COR-L47 (cell line): ENCODE measurements at places on chromosomes 12 and 14.
A peak's percentile ranks its signal among the peaks of the same experiment; 100 is the strongest.

DNA sequence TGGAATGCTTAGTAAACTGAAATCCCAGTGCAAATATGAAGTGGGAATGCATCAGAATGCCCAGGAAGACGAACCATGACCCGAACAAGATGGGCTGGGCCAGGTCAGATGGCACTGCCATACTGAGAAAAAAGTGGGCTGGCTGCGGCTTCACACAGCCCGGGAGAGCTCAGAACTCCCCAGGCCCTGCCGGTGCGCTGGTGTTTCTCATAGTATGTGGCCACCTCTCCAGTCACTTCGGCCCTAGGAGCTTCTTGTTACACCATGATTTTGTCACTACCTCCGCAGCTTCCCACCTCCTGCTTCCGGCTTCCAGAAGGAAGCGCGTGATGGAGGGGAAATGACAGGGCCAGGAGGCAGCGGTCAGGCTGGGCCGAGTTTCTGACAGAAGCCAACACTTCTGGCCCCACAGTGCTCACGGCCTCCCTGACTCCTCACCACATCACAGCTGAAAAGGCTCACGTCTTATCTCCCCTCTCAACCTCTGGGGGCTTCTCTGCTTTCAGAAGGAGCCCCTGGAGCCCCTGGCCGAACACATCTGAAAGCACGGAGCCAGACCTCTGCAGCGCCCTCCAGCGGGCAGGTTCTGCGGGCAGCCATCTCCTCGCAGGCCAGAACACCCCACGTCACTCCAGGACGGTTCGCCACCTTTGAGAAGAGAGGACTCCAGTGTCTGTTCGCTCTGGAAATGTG lies 30.7 kb downstream of the DAD1 start:
- no peak for DNase-seq

DNA sequence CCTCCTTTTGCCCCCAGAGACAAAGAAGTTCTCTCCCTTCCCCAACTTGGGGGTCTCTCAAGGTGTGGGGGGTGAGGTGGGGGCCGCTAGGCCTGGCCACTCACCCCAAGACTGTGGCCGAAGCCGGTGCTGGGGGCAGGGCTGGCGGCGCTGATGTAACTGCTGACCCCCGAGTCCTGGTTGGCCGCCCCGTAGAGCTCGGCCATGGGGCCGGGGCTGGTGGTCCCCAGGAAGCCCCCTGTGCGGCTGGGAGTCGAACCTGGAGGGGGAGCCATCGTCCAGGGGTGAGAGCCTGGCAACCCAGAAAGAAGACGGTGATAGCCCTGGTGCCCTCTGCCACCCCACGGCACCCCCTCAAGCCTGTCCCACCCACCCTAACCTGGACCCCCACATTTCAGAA lies 18.5 kb upstream of the PLA2G1B start:
- no peak for DNase-seq

DNA sequence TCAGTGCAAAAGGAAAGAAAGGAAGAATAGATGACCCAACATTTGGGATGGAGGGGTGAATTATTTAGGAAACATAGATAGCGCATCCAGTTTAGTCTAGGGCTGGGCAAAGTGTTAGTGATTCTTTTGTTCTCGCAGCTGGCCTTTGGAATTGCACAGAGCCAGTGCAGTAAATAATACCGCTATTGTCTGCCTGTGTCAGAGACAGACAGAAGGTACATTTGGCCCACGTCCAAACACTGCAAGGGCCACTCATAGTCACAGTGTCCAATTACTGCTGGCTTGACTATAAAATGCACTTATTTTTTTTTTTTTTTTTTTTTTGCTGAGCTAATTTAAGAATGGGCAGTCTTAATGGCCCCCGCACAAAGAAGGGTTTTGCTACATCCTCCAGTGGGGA lies 638.6 kb downstream of the BCL11B start:
- DNase-seq: peak; percentile 98

DNA sequence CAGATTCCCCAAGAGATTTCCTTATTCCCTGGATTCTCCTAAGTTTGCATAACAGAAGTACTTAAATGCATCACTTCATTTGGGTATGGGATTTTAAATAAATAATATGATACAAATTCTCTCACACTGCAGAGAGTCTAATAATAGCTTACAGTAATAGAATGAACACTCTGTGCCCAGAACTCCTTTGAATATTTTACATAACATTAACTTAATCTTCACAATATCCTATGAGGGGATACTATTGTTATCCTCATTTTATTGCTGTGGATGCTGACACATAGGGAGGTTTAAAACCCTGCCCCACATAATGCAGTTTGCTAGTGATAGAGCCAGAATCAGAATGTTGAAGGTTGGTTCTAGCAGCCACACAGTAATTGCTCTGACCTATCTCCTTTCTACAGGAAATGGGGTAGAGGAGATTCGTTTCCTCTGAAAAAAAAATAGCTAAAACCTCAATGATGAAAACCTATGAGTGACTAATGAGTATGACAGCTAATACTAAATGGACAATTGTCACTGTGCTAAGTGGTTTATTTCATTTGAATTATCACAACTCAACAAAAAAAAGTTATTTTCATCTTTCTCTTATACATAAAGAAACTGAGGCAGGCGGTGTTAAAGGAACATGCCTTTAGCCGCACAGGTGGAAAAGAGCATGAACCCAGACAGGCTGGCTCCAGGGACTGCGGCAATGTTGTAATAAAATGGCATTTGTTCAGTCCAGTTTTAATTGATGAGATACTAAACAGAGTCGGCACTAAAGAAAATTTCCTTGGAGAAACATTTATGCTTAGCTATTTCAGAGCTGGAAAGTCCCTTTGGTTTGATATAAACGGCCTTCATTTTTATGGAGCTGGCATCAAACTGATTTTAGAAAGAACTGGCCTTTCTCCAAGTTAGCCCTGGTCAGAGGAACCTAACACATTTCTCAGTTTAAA lies 880.9 kb downstream of the NRXN3 start:
- DNase-seq: no peak

DNA sequence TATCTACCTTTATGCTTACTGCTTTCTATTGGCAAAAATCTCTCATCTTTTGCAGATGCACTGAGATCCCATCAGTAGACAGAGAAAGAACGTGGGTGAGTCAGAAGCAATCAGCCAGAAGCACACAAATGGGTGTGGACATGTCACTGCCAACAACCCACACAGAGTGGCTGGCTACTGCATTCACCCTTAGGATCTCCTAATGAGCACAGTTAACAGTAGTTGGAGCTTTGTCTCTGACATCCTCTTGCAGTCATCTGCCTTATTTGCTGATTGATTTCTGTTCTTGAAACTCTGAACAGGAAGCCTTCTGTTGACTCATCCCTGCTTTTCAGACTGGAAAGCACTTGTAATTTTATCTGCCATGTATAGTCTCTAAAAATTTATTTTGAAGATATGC lies 117.2 kb downstream of the RGS6 start:
- DNase-seq: peak; percentile 16

DNA sequence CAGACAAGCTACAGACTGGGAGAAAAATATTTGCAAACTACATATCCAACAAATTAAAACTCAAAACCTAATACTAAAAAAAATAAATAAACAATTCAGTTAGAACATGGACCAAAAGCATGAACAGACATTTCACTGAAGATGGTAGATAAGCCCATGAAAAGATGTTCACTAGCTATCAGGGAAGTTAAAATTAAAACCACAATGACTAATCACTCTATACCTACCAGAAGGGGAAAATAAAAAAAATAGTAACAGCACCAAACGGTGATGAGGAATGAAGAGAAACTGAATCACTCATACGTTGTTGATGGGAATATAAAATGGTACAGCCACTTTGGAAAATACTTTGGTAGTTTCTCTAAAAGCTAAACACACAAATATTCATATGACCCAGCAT lies 31.1 kb upstream of the DHRS7 start:
- no peak for DNase-seq

DNA sequence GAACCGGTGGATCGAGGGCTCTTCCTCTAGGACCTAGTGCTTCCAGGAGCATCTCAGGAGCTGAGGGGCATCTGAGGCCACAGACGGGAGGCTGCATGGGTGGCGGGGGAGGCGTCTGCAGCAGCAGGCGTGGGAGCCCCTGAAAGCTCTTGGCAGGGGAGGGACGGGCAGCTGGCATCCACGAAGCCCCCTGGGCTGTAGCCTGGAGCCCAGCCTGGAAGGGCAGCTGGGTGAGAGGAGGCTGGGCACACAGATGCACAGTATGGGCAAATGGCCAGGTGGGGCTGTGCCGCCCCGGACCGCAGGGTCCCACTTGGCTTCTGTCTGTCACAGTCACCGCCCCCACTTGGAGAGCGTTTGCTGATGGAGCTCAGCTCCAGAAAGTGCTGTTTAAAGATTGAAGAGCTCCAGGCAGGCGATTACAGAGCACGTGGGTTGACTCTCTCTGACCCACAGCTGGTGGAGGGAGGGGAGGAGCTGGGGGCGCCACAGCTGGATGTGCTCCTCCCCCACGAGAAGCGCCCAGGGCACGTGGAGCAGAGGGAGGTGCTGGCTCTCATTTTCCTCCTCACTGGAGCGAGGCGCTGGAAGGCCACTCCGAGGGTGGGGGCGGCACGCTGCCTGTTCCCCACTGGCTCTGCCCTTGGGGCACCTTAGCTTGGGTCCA lies 155.0 kb upstream of the C14orf180 start:
- peak; percentile 99 for DNase-seq

DNA sequence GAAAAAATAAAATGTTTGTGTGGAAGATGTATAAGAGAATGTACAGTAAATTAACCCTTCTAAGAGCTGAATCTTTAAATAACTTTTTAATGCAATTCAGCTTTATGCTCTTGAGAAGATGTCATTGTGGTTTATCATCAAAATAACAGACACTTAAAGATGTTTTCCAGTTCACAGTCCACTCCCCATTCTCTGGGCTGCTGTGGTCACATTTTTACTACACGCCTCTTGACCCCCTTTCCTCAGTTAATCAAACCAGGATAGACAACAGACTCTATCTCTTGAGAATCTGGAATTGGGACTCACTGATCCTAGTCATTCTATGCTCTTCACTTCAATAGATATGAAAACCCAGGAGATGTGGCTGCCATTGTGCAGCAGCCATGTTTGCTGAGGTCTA lies 24.7 kb upstream of the OR6J1 start:
- no peak for DNase-seq

- DNase-seq: no peak
These were observed 350.3 kb upstream of the CCDC196 start for GRCh38 chr14:66135831-66136230.

GRCh38 chr12:12560587-12561370 lies 1.9 kb downstream of the DUSP16 start:
- DNase-seq: no peak

DNA sequence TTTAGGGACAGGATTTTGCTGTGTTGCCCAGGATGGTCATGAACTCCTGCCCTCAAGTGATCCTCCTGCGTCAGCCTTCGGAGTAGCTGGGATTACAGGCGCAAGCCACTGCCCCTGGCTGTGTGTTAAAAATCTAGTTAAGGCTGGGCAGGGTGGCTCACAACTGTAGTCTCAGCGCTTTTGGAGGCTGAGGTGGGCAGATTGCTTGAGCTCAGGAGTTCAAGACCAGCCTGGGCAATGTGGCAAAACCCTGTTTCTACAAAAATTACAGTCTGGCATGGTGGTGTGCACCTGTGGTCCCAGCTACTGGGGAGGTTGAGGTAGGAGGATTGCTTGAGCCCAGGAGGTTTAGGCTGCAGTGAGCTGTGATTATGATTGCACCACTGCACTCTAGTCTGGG lies 9.2 kb downstream of the DDIT3 start:
- no peak for DNase-seq

DNA sequence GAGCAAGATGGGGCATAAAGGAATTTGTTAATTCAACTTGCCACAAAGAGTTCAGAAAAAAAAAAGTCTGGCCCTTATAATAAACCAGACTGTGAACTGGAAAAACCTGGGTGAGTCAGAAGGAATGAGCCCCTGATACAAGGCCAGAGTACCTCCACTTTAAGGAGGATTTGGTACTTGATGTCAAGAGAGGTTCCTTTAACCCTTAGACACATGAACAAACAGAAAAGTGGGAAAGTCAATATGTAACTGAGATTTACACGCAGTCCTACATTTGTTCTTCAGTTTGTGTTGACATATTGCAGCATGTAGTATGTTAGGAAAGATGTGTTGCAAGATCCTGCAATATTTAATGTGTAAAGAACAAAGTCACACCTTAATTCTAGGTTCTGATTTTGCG lies 14.2 kb upstream of the SLC38A4 start:
- DNase-seq: no peak

GRCh38 chr12:1848745-1849144 lies 28.4 kb downstream of the LRTM2 start:
- DNase-seq: no peak

DNA sequence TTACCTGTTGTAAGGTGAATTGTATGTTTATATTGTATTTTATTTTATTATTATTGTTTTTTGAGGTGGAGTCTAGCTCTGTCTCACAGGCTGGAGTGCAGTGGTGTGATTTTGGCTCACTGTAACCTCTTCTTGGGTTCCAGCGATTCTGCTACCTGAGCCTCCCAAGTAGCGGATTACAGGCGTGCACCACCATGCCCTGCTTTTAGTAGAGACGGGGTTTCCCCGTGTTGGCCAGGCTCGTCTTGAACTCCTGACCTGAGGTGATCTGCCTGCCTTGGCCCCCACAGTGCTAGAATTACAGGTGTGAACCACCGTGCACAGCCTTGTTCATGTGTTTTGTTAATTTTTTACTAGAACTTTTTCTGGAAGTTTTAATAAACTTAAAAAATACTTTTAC lies 3.8 kb downstream of the ATF7IP start:
- no peak for DNase-seq

DNA sequence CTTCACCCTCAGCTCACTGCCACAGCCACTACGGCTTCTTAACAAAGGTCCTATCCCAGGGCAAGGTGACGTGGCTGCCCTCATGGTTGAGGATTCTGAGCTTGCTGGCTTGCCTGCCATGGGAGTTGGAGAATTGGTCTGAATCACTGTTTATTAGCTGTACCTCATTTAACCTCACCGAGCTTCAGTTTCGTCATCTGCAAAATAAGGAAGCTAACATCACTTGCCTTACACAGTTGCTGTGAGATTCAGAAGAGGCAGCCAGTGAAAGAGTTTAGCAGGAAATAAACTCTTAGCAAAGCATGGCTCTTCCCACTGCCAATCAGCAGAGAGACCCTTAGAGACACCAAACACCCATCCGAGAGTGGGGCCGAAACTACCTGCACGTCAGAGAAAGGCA lies 90.1 kb upstream of the KCNA1 start:
- no peak for DNase-seq

DNA sequence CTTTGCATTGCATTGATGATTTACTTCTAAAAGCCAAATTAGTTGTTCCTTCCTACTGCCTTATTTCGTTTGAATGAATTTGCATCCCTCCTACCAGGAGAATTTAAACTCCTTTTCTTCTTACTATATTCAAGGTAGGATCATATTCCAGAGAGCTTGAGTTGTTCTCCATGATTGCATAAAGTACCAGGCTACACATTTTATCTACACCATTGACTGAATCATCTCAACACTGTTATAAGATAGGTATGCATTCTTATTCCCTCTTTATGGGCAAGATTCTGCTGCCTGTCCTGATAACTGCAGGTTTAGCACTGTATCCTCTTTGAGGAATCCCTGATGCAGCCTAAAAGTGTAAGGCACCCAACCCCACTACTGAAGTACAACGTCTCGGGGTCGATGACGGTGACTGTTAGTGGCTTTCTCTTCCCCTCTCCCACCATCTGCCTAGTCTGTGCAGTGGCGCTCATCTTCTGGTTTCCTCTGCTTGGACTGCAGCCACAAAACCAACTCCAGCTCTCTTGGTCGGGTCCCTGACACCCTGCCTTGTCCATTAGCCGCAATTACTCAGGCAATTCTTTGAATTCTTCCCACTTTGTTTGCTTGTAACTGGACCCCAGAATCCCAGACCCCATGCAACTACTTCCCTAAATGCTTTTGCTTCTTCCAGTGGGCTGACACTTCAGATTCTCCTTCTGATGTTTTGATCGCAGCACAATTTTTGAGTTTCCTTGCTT lies 44.4 kb upstream of the STXBP6 start:
- DNase-seq: no peak
